ENCODE measurements at places on chromosomes 5 and 9. TPM values are rescaled to one million over a fixed set of nuclear protein-coding genes. Genes with fewer than 3 reads are reported as not detected.

Gene SLC12A7
- 64.6 TPM for total RNA-seq

Gene IL7R
- 6.1 TPM for total RNA-seq

Gene SIL1
- total RNA-seq, result 64.4 TPM

Gene FOXD4L3
- total RNA-seq, result not detected

Gene FBLL1
- 0.58 TPM for total RNA-seq

Gene NME5
- not detected for total RNA-seq

DNA sequence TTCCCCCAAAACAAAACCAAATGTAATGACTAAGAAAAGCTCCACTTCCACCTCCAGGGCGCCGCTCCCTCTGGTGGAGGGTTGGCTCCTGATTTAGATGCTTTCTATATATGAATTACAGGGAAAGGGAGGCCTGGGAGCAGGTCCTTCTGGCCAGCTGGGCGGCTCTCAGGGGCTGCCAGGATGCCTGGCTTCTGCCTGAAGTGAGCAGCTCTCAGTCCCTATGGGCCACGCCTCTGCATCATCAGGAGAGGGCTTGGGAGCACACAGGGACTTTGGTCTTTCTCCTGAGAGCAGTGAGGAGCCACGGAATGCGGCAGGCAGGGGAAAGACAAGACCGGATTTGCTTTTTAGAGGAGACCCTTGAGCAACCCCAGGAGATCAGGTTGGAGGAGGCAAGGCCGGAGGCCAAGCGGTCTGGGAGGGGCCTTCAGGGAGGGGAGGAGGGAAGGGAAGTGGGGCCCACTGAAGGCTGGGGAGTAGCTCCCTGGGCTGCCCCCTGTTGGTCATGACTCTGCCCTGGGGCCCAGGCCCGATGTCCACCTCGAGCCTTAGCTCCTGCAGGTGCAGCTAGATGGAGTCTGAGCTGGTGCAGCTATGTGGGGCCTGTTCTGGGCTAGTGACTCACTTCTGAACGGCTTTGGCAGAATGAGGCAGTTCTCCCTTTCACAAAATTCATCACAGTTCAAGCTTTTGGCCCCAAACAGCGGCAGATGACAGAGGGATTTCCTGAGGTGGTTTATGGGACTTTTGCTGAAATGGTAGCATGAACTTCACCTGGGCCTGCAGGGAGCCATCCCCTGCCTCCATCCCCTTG lies 11.3 kb upstream of the GRHPR start:
- H3K4me3 ChIP-seq, result no peak overlapping the region
- H3K27me3 ChIP-seq, result no peaks in the 10 kb centered on the region
- DNase-seq, result no peak
- no peak overlapping the region for H3K27ac ChIP-seq
- no peaks in the 10 kb centered on the region for H3K4me1 ChIP-seq

- H3K27ac ChIP-seq, result no peak overlapping the region
- H3K36me3 ChIP-seq, result no peaks in the 10 kb centered on the region
- H3K4me1 ChIP-seq, result no peaks in the 10 kb centered on the region
- H3K27me3 ChIP-seq, result no peaks in the 10 kb centered on the region
- no peak for DNase-seq
- no peak overlapping the region for H3K4me3 ChIP-seq
These were observed 293.4 kb downstream of the CD180 start for GRCh38 chr5:66903218-66903617.

- H3K36me3 ChIP-seq, result no peaks in the 10 kb centered on the region
- no peaks in the 10 kb centered on the region for H3K27me3 ChIP-seq
- no peak overlapping the region for H3K27ac ChIP-seq
- no peak overlapping the region for H3K4me3 ChIP-seq
- no peaks in the 10 kb centered on the region for H3K4me1 ChIP-seq
These were observed 117.2 kb upstream of the CACNA1B start for GRCh38 chr9:137760426-137760825.

GRCh38 chr5:132007399-132008162 lies 3.9 kb downstream of the ACSL6 start:
- no peaks in the 10 kb centered on the region for H3K36me3 ChIP-seq
- H3K4me1 ChIP-seq, result no peaks in the 10 kb centered on the region
- peaks cover 16% of the 10 kb centered on the region for H3K27me3 ChIP-seq
- DNase-seq, result peak; percentile 85
- no peak overlapping the region for H3K27ac ChIP-seq
- no peak overlapping the region for H3K4me3 ChIP-seq

DNA sequence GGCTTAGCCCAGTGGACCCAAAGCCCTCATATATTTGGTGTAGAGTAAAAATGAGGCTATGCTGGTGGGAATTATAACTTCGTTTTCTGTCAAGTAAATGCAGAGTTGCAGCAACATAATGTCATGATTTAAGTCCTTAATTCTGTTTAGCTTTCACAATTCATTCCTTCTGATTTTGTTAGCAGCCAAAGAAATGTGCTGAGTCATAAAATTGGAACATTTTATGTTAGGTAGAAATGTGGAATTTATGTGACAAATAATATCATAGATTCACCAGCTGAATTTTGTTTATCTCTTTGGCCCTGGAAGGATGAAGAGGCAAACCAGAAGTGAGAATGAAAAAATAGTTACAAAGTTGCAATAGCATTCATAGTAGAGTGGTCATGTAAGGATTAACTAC lies 247.0 kb downstream of the TRPM3 start:
- H3K4me1 ChIP-seq, result no peaks in the 10 kb centered on the region
- no peaks in the 10 kb centered on the region for H3K27me3 ChIP-seq
- H3K27ac ChIP-seq, result no peak overlapping the region

DNA sequence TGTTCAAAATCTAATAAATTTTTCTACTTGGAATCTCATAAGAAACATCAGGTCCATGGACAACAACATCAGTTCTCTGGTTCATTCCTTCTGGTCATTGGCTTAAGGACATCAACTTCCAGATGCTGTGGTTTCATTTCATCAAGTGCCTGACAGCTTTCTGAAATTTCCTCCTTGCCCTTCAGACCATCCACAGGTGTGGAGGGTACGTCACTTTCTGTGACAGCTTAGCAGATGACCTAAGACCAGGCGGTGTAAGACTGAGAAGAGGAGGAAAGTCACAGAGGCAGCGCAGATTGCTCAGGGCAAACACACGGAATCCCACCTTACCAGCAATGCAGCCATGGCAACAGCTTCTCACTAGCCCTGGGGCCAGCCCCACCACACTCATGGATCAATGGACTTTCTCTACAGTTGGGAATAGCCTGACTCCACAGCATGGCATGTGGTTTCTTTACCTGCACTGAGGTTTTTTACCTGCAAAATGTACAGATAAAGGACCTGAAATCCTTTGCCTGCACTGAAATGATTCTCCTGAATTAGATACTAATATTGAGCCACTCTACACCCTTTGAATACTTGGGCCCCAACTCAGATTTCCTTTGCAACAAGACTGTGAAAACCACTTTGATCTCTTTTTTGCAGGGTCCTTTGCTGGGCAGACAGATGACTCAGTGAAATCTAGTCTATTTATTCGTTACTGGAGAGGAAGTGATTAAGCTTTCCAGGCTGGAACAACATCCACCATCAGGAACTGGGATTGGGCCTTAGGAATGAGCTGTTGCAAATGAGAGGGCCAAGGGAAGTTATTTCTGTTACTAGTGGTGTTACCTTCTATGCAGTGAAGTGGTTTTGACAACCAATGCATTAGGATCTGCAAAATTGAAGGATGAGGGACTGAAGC lies 26.9 kb downstream of the TICAM2 start:
- H3K4me1 ChIP-seq, result no peaks in the 10 kb centered on the region
- no peak overlapping the region for H3K27ac ChIP-seq
- DNase-seq, result no peak
- H3K27me3 ChIP-seq, result no peaks in the 10 kb centered on the region
- no peaks in the 10 kb centered on the region for H3K36me3 ChIP-seq
- H3K4me3 ChIP-seq, result no peak overlapping the region

DNA sequence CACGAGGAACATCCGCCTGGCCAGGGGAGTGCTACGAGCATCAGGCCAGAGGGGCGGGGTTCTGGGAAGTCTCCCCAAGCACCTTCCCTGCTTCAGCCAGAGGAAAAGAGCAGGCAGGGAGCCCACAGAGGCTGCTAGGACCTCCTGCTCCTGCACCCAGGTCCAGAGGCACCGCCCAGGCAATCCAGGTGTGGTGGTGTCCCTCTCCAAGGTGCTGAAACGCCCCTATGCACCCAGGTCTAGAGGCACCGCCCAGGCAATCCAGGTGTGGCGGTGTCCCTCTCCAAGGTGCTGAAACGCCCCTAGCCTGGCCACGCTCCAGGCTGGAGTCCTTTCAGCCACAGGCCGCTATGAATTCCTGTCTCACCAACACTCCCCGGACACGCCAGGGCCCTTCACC lies 10.7 kb upstream of the UBAC1 start:
- H3K4me1 ChIP-seq, result no peaks in the 10 kb centered on the region
- no peak overlapping the region for H3K4me3 ChIP-seq
- peak; percentile 90 for DNase-seq
- no peaks in the 10 kb centered on the region for H3K36me3 ChIP-seq
- no peak overlapping the region for H3K27ac ChIP-seq

DNA sequence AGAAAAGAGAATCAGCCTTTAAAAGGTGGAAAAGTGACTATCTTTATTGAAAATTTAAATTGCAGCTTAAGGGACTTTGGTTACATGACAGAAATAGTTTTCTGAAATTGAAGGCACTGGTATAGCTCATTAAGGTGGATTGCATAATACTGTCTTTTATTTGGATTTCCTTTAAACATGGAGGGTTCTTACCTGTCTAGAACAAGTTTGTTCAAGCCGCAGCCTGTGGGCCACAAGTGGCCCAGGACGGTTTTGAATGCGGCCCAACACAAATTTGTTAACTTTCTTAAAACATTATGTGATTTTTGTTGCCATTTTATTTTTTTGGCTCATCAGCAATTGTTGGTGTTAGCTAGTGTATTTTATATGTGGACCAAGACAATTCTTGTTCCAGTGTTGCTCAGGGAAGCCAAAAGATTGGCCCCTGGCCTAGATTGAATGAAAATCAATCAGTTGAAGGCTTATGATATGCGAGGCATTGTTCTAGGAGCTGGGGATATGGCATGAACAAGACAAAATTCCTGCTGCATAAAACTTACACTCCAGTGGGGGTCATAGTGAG lies 18.0 kb downstream of the NNT start:
- H3K27me3 ChIP-seq, result no peaks in the 10 kb centered on the region
- H3K27ac ChIP-seq, result no peak overlapping the region
- H3K36me3 ChIP-seq, result peaks cover 1% of the 10 kb centered on the region
- H3K4me3 ChIP-seq, result no peak overlapping the region

- H3K27ac ChIP-seq, result no peak overlapping the region
- H3K4me3 ChIP-seq, result no peak overlapping the region
- H3K36me3 ChIP-seq, result no peaks in the 10 kb centered on the region
- no peaks in the 10 kb centered on the region for H3K27me3 ChIP-seq
- no peaks in the 10 kb centered on the region for H3K4me1 ChIP-seq
- no peak for DNase-seq
These were observed 1967.1 kb upstream of the WWC1 start for GRCh38 chr5:166324372-166324771.

GRCh38 chr5:157382996-157383800 lies 76.8 kb upstream of the NIPAL4 start:
- no peaks in the 10 kb centered on the region for H3K27me3 ChIP-seq
- H3K27ac ChIP-seq, result peak overlapping the region; percentile 32
- no peak overlapping the region for H3K4me3 ChIP-seq
- H3K36me3 ChIP-seq, result no peaks in the 10 kb centered on the region
- no peak for DNase-seq
- no peaks in the 10 kb centered on the region for H3K4me1 ChIP-seq

DNA sequence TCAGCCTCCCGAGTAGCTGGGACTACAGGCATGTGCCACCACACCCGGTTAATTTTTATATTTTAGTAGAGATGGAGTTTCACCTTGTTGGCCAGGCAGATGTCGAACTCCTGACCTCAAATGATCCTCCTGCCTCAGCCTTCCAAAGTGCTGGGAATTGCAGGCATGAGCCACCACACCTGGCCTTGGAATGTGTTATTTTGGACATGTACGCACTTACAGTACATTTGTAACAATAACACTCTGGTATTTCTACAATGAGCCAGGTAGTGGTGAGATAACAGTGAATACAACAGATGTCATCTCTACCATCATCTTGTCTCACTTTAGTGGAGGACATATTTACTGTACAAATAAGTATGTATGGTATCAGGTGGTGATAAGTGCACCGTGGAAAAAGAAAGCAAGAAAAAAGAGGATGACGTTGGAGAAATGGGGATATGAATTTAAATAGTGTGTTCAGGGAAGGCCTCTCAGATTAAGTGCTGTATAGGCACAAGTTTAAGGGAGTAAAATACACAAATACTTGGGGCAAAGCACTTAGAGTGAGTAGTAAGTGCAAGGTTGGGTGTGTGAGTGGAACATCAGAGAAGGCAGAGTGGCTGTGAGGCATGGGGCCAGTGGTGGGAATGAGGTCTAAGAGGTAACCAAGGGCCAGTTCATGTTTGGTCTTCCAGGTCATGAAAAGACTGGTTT lies 100.1 kb downstream of the CDC42SE2 start:
- H3K4me1 ChIP-seq, result no peaks in the 10 kb centered on the region
- H3K4me3 ChIP-seq, result no peak overlapping the region
- H3K27ac ChIP-seq, result no peak overlapping the region
- DNase-seq, result no peak
- no peaks in the 10 kb centered on the region for H3K36me3 ChIP-seq
- no peaks in the 10 kb centered on the region for H3K27me3 ChIP-seq

DNA sequence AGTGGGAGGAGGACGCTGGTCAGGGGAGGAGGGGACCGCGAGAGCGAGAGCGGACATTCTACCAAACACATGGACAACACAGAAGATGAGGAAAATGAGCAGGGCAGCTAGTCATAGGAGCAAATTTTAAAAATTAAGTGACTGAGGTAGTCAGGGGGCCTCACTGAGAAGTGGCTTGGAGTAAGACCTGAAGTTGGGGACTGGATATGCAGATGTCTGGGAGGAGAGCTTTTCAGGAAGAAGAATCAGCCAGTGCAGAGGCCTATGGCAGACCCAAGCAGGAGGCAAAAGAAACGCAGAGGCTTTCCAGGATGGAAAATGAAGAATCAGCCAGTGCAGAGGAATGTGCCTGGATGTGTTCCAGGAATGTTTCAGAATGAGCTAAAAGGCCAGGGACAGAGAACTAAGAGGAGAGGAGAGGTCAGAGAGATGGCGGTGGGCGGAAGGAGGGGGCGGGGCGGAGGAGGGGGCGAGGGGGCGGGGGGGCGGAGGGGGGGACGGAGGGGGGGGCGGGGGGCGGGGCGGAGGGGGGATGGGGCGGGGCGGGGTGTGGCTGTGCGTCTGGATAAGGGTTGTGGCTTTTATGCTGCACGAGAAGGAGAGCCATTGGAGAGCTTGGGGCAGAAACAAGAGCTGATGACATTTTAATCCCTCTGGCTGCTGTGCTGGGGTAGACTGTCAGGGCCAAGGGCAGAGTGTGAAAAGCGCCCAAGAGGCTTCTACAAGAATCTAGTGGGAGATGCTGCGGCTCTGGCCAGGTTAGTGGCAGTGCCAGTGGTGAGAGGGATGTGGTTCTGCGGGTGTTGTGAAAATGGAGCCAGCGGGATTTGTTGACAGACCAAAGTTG lies 129.6 kb downstream of the KCNIP1 start:
- peak; percentile 32 for DNase-seq
- peak overlapping the region; percentile 57 for H3K27ac ChIP-seq
- H3K27me3 ChIP-seq, result no peaks in the 10 kb centered on the region
- H3K4me3 ChIP-seq, result no peak overlapping the region
- H3K36me3 ChIP-seq, result no peaks in the 10 kb centered on the region

Measured in colonic mucosa (tissue), 4 donors.